ENCODE measurements at places on chromosomes 7 and 10. TPM values are rescaled to one million over a fixed set of nuclear protein-coding genes. Genes with fewer than 3 reads are reported as not detected.
A peak's percentile ranks its signal among the peaks of the same experiment; 100 is the strongest.

GRCh38 chr7:68406480-68406879 is 1191.8 kb upstream of the AUTS2 start:
- no peak overlapping the region for H3K27ac ChIP-seq
- no peaks in the 10 kb centered on the region for H3K4me1 ChIP-seq
- H3K27me3 ChIP-seq: no peaks in the 10 kb centered on the region

GRCh38 chr7:13307040-13307439 is 619.6 kb downstream of the ARL4A start:
- H3K27ac ChIP-seq: no peak overlapping the region
- no peaks in the 10 kb centered on the region for H3K36me3 ChIP-seq
- H3K27me3 ChIP-seq: no peaks in the 10 kb centered on the region
- no peaks in the 10 kb centered on the region for H3K4me1 ChIP-seq
- H3K4me3 ChIP-seq: no peak overlapping the region

DNA sequence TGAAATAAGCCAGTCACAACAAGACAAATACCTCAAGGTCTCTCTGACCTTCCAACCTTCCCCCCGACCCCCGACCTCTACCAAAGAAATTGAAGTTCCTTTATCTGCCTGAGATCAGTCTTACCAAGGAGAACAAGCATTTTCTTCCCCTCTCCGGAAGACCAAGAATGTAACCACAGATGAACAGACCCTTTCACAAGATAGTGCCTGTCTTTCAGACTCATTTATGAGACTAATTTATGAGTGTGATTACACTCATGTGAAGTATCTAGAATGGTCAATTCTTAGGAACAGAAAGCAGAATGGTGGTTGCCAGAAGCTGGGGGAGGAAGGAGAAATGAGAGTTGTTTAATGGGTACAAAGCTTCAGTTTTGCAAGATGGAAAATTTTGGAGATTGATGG is 108.9 kb upstream of the MKLN1 start:
- no peaks in the 10 kb centered on the region for H3K27me3 ChIP-seq
- H3K27ac ChIP-seq: no peak overlapping the region
- H3K4me3 ChIP-seq: no peak overlapping the region

GRCh38 chr7:77354484-77354883 is 61.7 kb downstream of the GSAP start:
- peaks cover 21% of the 10 kb centered on the region for H3K4me1 ChIP-seq
- no peak overlapping the region for H3K4me3 ChIP-seq
- DNase-seq: no peak
- H3K27ac ChIP-seq: no peak overlapping the region
- no peaks in the 10 kb centered on the region for H3K27me3 ChIP-seq
- H3K36me3 ChIP-seq: peaks cover 20% of the 10 kb centered on the region

GRCh38 chr10:75662715-75663114 is 231.3 kb downstream of the LRMDA start:
- no peaks in the 10 kb centered on the region for H3K36me3 ChIP-seq
- no peak for DNase-seq
- H3K4me1 ChIP-seq: peaks cover 7% of the 10 kb centered on the region
- peak overlapping the region; percentile 47 for H3K27ac ChIP-seq
- H3K27me3 ChIP-seq: no peaks in the 10 kb centered on the region

- no peaks in the 10 kb centered on the region for H3K4me1 ChIP-seq
- no peak overlapping the region for H3K4me3 ChIP-seq
- H3K36me3 ChIP-seq: no peaks in the 10 kb centered on the region
- DNase-seq: no peak
- H3K27me3 ChIP-seq: no peaks in the 10 kb centered on the region
- no peak overlapping the region for H3K27ac ChIP-seq
Observed at GRCh38 chr7:141328290-141328689, 222.9 kb upstream of the AGK start.

- H3K36me3 ChIP-seq: no peaks in the 10 kb centered on the region
- no peak overlapping the region for H3K4me3 ChIP-seq
- no peak overlapping the region for H3K27ac ChIP-seq
- H3K4me1 ChIP-seq: no peaks in the 10 kb centered on the region
Observed at GRCh38 chr7:121073463-121074099, 85.1 kb downstream of the CPED1 start.

DNA sequence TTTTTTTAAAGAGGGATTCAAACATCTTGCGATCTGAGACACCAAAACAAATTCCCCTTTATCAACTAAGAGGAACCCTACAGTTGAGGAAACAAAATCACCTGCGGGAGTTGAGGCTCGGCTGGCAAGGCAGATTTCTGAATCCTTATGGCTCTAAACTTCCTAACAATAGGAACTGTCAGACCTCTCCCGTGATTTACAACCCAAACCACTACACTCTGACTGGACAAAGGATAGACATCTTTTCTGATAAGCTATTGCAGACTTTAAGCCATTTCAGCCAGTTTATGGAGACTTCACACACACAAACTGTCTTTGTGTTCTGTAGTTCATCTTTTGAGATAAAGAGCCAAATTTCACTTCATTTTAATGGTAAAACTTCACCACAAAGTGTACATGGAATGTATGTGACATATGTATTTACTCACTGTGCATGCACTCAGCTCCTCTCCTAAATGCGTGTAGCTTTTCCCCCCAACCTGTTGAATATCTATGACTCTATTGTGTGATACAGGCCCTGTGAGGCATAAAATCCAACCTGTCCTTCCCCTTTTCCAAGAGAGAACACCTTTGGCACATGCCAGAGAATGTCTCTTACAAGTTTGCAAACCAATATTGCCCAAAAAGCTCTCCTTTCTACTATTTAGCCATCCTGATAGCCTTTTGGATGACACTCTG is 15.4 kb upstream of the TSPAN13 start:
- H3K4me3 ChIP-seq: no peak overlapping the region
- H3K4me1 ChIP-seq: no peaks in the 10 kb centered on the region
- no peak overlapping the region for H3K27ac ChIP-seq
- H3K27me3 ChIP-seq: no peaks in the 10 kb centered on the region
- no peak for DNase-seq

DNA sequence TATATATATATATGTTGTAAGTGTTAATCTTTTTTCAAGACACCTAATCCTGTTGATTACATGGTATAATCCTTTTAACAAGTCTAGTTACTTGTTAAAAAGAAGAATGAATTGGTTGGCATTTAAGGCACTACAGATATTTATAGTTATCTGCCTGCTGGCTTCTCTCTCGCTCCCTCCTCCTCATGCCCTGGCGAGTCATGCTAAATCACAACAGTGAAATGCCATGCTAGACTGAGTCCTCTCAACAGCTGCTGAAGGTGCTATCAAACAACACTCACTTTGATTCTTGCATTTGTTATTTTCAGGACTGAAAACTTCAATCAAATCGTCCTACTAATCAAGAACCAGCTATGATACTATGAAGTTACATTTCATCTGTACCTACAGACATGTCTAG is 15.4 kb downstream of the NRAP start:
- H3K36me3 ChIP-seq: no peaks in the 10 kb centered on the region
- H3K27ac ChIP-seq: no peak overlapping the region
- no peaks in the 10 kb centered on the region for H3K27me3 ChIP-seq
- H3K4me1 ChIP-seq: peaks cover 14% of the 10 kb centered on the region
- no peak for DNase-seq
- no peak overlapping the region for H3K4me3 ChIP-seq

GRCh38 chr7:47337531-47337930 is 244.4 kb downstream of the TNS3 start:
- H3K4me3 ChIP-seq: no peak overlapping the region
- no peak overlapping the region for H3K27ac ChIP-seq
- H3K36me3 ChIP-seq: peaks cover 38% of the 10 kb centered on the region

The ERVW-1 gene
- total RNA-seq: 0.18 TPM

The CDC123 gene
- 103 TPM for total RNA-seq

GRCh38 chr7:27419581-27420177 is 177.1 kb downstream of the EVX1 start:
- no peaks in the 10 kb centered on the region for H3K4me1 ChIP-seq
- no peak overlapping the region for H3K4me3 ChIP-seq
- no peaks in the 10 kb centered on the region for H3K27me3 ChIP-seq
- no peak for DNase-seq

The PCLO gene
- total RNA-seq: 6.2 TPM

- no peaks in the 10 kb centered on the region for H3K36me3 ChIP-seq
- DNase-seq: no peak
- H3K4me1 ChIP-seq: peaks cover 4% of the 10 kb centered on the region
- H3K4me3 ChIP-seq: no peak overlapping the region
- no peaks in the 10 kb centered on the region for H3K27me3 ChIP-seq
Observed at GRCh38 chr7:134903073-134903790, 83.1 kb upstream of the AGBL3 start.

GRCh38 chr7:39310699-39311098 is 255.5 kb upstream of the YAE1 start:
- no peak overlapping the region for H3K4me3 ChIP-seq
- H3K4me1 ChIP-seq: no peaks in the 10 kb centered on the region
- H3K27ac ChIP-seq: no peak overlapping the region
- no peaks in the 10 kb centered on the region for H3K27me3 ChIP-seq

GRCh38 chr10:14553448-14553847 is 221.2 kb downstream of the FAM107B start:
- H3K36me3 ChIP-seq: no peaks in the 10 kb centered on the region
- H3K27ac ChIP-seq: peak overlapping the region; percentile 88
- H3K27me3 ChIP-seq: no peaks in the 10 kb centered on the region
- no peak for DNase-seq
- peaks cover 96% of the 10 kb centered on the region for H3K4me1 ChIP-seq
- H3K4me3 ChIP-seq: no peak overlapping the region

The UPK3BL1 gene
- 20.4 TPM for total RNA-seq

The IFIT1B gene
- total RNA-seq: not detected

DNA sequence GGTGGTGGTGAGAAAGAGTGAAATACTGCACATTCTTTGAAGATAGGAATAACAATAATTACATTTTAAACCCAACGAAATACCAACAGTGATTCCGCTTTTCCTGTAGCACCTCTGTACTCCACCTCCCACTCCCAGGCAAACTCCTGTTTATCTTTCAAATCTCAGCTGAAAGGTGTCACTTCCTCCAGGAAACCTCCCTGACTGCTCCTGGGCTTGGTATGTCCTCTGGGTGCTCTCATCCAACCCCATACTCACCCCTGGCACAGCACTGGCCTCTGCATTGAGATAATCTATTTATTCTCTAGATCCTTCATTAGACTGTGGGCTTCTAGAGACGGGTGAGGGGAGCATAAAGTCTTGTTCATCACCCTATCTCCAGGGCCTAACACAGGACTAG is 148.0 kb downstream of the MYOF start:
- H3K4me3 ChIP-seq: no peak overlapping the region
- H3K27ac ChIP-seq: no peak overlapping the region
- no peaks in the 10 kb centered on the region for H3K27me3 ChIP-seq
- H3K36me3 ChIP-seq: peaks cover 100% of the 10 kb centered on the region

GRCh38 chr10:98016772-98017475 is 13.5 kb downstream of the CRTAC1 start:
- H3K4me1 ChIP-seq: no peaks in the 10 kb centered on the region
- H3K27ac ChIP-seq: no peak overlapping the region
- DNase-seq: no peak
- no peak overlapping the region for H3K4me3 ChIP-seq

- H3K4me1 ChIP-seq: no peaks in the 10 kb centered on the region
- H3K36me3 ChIP-seq: no peaks in the 10 kb centered on the region
- no peak for DNase-seq
- H3K27me3 ChIP-seq: no peaks in the 10 kb centered on the region
- H3K4me3 ChIP-seq: no peak overlapping the region
- H3K27ac ChIP-seq: no peak overlapping the region
Observed at GRCh38 chr10:53843736-53844362, 957.2 kb downstream of the PCDH15 start.

The MYOZ1 gene
- not detected for total RNA-seq

The AKR1D1 gene
- total RNA-seq: not detected

DNA sequence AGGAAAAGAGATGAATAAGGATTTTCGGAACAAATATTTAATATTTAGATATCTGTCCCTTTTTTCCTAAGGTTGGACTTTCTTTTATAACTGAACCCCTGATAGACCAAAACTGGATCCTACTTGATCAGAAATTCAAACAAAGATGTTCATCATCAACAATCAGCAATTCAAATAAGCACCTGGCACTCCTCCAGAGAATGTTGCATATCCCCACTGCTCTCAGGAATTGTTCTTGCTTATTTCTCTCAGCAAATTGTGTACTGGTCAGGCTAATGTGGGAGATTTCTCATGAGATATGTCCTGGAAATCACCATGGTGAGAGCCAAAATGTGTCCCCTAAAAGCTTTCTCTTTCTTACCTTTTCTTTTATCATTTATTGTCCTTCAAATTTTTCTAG is 40.3 kb upstream of the LHFPL3 start:
- H3K27ac ChIP-seq: no peak overlapping the region
- H3K36me3 ChIP-seq: no peaks in the 10 kb centered on the region
- no peak for DNase-seq
- H3K4me3 ChIP-seq: no peak overlapping the region

GRCh38 chr10:90709727-90710126 is 148.1 kb downstream of the HTR7 start:
- H3K27ac ChIP-seq: no peak overlapping the region
- no peaks in the 10 kb centered on the region for H3K4me1 ChIP-seq
- DNase-seq: no peak
- no peaks in the 10 kb centered on the region for H3K27me3 ChIP-seq

GRCh38 chr7:34361663-34362250 is 296.3 kb upstream of the NPSR1 start:
- no peaks in the 10 kb centered on the region for H3K4me1 ChIP-seq
- no peak overlapping the region for H3K4me3 ChIP-seq
- no peaks in the 10 kb centered on the region for H3K36me3 ChIP-seq
- H3K27me3 ChIP-seq: no peaks in the 10 kb centered on the region

- H3K4me1 ChIP-seq: peaks cover 25% of the 10 kb centered on the region
- H3K4me3 ChIP-seq: peak overlapping the region; percentile 71
- peaks cover 43% of the 10 kb centered on the region for H3K36me3 ChIP-seq
- H3K27ac ChIP-seq: peak overlapping the region; percentile 97
Observed at GRCh38 chr7:56105508-56105907, 768 bp downstream of the CHCHD2 start.

DNA sequence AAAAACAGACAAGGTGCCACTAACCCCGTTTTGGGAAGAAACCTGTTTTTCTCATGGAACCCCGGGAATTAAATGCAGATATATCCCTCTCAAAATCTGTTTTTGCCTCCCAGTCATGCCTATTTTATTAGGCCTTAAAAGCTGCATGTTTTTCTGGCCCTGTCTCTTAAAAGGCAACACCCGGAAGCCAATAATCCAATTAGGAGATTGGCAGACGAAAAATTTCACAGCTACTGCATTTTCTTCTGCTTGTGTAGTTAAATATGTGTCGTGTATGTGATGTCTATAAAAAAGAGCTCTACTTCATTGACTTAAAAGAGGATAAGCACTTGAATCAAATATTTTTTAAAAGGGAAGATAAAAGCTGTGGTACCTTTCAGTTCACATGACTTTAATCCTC is 31.9 kb upstream of the OPTN start:
- H3K27ac ChIP-seq: no peak overlapping the region
- H3K4me3 ChIP-seq: no peak overlapping the region
- no peaks in the 10 kb centered on the region for H3K4me1 ChIP-seq
- no peak for DNase-seq
- no peaks in the 10 kb centered on the region for H3K36me3 ChIP-seq
- no peaks in the 10 kb centered on the region for H3K27me3 ChIP-seq

GRCh38 chr7:131109011-131109758 is 218.5 kb upstream of the MKLN1 start:
- H3K27me3 ChIP-seq: no peaks in the 10 kb centered on the region
- H3K4me1 ChIP-seq: peaks cover 8% of the 10 kb centered on the region
- H3K36me3 ChIP-seq: no peaks in the 10 kb centered on the region
- H3K4me3 ChIP-seq: peak overlapping the region; percentile 77
- H3K27ac ChIP-seq: peak overlapping the region; percentile 99
